Fibroblast of skin of abdomen (primary cell): ENCODE measurements at places on chromosomes 13 and 19.

DNA sequence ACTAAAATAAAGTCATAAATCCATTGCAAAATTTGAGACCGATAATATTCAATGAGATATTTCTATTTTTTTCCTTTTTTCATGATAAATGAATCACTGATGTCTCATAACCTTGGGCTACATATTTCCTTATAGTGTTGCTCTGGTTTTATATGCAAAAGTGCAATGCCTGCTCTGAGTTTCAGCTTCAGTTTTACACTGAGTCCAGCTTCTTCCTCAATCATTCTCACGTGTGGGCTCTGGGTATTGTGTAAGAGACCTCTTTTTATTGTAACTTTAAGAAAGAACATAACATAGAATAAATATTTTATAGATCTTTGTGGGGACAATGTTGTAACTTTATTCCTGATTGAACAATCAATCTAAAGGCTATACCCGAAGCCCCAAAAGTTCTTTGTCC lies 280.2 kb upstream of the EDNRB start:
- DNase-seq, result no peak

GRCh38 chr13:71213252-71213821 lies 653.7 kb downstream of the DACH1 start:
- no peak for DNase-seq

DNA sequence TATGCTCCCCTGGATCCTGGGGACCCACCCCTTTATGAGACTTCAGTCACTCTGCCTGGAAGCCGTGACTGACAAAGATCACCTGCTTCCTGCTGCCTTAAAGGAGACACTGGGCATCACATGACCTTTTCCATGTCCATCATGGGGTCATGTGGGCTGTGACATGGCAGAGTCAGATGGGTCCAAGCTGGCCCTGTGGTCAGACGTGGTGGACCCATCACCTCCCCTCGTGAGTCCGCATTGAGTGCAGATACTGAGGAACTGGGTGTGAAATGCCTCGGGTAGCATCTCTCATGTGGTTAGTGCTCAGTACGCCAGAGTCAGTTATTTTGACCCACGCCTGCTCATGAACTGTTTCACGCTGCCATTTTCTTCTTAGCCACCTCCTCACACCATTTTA lies 27.1 kb downstream of the NKPD1 start:
- no peak for DNase-seq

DNA sequence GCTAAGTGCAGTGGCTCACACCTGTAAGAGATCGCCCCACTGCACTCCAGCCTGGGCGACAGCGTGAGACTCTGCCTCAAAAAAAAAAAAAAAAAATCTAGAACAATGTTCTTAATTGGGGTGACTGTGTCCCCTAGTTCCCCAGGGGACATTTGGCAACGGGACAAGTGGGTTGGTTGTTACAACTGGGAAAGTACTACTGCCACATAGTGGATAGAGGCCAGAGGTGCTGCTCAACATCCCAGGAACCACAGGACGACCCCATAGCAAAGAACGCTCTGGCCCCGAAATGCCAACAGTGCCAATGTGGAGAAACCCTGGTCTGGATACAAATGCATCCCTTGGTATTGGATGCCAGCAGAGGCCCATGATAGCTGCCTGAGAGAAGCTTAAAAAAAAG lies 11.8 kb downstream of the NLRP12 start:
- no peak for DNase-seq
